Renal cortex interstitium (tissue), 15 donors: ENCODE measurements at places on chromosomes 7 and 10. TPM values are rescaled to one million over a fixed set of nuclear protein-coding genes. Genes with fewer than 3 reads are reported as not detected.

C7orf33 gene
- not detected for polyA plus RNA-seq

STEAP1B gene
- 1.1 TPM for polyA plus RNA-seq

CPA2 gene
- polyA plus RNA-seq = 0.28 TPM

MKRN1 gene
- 116 TPM for polyA plus RNA-seq

AP5Z1 gene
- 14.9 TPM for polyA plus RNA-seq

ABCB4 gene
- 3.3 TPM for polyA plus RNA-seq

H2BK1 gene
- polyA plus RNA-seq = not detected

- no peak for DNase-seq
Observed at GRCh38 chr10:78286186-78286585, 252.5 kb downstream of the RPS24 start.

- DNase-seq = no peak
Observed at GRCh38 chr7:73366127-73366526, 38.2 kb downstream of the FKBP6 start.

DNA sequence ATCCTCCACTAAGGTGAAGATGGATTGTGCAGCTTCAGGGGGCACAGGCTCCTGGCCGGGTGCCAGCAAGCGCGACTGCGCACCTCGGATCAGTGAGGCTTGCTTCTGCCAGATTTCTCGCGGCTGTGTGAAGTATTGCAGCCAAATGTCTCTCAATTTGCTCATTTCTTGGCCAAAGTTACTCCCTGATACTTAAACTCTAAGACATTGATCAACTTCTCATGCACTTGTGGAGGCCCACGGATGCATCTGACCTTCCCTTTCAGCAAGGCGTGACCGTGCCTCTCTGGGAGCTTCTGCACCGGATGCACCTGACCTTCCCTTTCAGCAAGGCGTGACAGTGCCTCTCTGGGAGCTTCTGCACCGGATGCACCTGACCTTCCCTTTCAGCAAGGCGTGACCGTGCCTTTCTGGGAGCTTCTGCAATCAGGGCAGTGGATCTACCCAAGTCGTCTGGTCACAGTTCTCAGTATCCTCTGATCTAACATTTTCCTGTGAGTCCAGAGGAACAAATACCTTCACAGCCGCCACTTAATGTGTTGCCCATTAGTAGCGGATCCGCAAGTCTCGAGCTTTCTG, 248.3 kb downstream of the ADARB2 start:
- no peak for DNase-seq

DNA sequence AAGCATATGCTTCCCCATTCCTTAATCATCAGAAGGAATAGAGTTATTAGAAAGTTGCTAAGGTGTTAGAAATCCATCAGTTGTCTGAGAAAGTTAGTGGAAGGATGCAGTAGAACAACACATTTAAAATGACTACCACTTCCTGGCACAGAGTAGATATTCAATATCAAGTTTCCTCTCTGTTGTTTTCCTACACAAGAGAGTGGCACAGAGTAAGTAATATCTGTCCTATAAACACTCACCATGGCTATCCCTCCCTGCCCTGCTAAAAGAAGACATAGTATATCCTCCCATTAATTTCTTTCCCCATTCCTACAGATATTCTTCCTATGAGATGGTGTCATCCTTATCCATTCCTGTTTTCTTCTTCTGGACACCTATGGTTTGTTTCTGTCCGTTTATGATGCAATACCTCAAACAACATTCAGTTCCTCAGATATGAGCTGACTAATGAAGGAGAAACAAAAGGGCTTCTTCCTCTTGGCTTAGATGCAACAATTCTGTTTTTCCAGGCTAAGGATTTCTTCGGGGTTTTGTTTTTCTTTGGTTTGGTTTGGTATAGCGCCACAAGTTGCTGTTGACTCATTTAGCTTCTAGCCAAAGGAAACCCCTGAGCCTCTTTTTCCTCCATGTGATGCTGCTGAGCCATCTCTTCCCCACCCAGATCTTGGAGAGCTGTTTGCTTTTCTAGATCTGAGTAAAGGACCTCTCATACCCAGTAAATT, 32.9 kb upstream of the BPGM start:
- DNase-seq = no peak

DNA sequence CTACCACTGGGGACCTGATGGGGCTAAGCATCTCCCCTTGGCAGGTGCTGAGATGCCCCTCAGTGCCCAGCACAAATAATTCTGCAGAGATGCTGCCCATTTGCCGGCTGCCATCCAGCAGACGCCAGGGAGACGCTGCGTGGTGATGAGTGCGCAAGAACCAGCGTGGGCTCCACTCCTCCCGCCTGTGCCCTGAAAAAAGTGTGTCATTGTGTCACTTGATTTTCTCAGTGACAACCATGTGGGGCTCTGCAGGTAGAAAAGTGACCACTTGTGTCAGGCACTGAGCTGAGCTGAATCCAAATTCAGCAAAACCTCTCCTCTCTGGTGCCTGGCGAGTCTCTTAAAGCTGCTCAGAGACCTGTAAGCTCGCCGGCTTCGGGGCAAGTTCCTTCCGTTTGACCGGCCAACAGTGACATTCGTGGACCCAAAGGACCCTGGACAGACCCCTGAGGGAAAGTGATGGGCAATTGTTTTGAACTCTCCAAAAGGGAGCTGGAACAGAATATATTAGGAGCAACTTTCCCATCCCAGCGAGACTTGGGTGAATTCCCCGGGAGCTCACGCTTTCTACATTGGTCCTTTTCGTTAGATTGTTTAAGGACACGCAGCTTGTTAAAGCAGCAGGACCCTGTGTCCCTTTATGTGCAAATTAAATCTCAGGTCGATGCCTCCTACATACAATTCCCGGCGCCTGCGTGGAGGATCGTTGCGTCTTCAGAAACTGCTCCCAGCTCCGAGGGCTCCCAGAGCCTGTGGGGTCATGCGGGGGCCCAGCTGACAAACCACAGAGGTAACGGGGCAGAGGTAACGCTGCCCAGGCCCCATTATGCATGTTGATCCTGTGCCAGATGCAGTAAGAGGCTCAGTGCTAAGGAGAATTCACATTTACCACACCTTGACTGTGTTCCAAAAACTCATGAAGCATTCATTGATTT, 332.7 kb downstream of the ADARB2 start:
- no peak for DNase-seq

DNA sequence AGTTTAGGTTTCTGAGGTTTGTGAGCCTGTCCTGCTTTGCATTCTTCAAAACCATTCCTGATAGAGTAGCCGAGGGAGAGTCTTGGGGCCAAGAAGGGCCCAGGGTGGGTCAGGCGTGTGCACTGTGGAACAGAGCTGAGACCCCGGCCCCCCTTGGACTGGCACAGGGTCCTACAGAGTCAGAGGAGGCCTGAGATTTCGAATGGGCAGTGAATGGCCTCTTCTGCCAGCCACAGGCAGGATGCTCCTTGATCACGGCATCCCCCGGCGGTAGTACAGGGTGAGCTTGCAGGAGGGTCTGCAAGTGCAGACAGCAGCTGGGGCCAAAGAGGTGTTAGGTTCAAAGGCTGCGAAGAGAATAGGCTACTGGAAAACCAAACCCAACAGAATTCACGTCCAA, 4.6 kb downstream of the TRIM56 start:
- no peak for DNase-seq

DNA sequence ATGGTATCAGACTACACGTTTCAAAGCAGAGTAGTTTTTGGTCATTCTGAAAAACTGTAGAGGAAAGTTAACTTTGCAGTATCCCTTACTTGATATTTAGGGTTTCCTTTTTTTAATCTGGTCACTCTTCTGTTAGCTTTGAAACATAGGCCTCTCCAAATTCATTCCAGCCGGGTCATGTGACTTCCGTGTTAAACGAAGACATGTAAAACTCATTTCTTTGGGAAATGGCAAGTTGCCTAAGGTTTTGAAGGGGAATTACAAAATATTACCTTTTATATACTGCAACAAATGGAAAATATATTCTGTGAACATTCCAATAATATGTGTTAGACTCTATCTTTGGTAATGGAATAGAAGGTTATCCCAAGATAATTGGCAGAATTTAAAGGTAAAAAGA, 9.5 kb downstream of the TES start:
- DNase-seq = no peak

DNA sequence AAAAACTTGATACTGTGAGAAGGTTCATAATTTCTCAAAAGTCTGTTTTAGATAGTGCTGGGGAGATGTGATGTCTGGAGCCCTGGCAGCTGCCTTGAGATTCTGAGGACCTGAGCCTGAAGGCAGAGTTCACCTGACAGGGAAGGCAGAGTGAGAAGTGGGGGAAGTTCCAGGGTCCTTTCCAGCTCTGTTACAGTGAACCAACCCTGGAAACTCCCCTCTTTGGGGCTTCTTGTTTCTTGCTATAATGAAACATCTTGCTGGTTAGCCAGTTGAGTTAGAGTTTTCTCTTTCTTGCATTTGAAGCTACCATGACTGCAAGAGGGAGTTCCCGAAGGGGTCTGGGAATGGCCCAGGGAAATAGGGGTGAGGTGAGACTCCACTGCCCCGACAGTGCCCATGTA, 158.9 kb upstream of the TNRC18 start:
- DNase-seq = no peak

GRCh38 chr10:121900443-121901174, 27.2 kb downstream of the ATE1 start:
- peak; percentile 79 for DNase-seq

GRCh38 chr7:2048006-2048405, 184.7 kb downstream of the MAD1L1 start:
- DNase-seq = no peak

GRCh38 chr7:110940756-110941155, 150.2 kb upstream of the LRRN3 start:
- no peak for DNase-seq

DNA sequence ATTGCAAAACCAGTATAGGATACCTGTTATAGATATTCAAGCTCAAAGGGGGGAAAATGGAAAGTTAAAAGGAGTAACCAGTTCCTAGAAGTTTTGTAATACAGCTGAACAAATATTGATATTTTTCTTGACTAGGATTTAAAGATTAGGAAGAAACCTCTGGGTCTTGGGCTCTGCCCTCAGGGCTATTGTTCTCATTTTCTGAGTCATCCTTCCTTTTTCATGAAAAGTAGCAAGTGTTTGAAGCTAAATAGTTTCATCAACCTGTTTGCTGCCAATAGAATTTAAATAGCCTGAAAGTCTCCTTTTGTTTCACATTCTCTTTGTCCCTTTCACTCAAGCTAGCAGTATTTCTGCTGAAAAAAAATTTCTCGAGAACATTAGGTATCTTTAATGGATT, 1061.1 kb upstream of the GHITM start:
- no peak for DNase-seq

DNA sequence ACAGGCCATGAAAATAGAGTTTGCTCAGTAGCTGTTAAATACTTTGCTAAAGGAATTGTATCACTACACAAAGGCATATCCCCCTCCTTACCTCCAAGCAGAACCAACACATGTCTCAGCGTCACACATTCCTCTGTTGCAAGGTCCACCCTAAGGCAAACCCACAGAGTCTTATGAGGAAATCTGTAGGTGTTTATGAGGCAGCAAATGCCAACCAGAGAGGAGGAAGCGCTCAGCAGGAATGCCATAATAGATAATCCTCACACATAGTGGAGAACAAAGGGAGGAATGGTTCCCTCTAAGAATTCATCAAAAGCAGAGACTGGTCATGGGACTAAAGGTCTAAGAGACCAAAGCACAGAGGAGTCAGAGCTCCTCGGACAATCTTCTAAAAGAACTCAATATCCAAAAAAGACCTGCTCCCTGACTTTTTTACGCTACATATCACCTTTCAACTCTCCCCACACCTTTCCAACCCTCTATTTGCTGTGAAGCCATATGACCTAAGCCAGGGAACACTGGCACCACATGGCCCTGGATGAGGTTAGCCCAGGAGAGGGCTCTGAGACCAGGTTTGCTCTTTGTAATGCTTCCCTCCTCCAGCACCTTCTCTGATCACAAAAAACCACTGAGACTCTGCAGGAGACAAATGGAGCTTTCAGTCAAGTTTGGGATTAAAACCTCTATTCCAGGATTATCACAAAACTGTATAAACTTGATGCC, 7.3 kb downstream of the SLC25A13 start:
- DNase-seq = no peak

DNA sequence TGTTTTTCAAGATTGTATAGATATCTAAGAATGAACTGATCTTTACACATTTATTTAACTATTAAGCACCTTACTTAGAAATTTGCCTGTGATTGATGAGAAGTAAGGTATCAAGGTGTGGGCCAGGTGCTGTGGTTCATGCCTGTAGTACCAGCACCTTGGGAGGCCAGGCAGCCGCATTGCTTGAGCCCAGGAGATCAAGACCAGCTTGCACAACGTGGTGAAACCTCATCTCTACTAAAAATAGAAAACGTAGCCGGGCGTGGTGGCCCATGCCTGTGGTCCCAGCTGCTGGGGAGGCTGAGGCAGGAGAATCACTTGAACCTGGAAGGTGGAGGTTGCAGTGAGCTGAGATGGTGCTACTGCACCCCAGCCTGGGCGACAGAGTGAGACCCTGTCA, 33.7 kb downstream of the NME8 start:
- DNase-seq = no peak

DNA sequence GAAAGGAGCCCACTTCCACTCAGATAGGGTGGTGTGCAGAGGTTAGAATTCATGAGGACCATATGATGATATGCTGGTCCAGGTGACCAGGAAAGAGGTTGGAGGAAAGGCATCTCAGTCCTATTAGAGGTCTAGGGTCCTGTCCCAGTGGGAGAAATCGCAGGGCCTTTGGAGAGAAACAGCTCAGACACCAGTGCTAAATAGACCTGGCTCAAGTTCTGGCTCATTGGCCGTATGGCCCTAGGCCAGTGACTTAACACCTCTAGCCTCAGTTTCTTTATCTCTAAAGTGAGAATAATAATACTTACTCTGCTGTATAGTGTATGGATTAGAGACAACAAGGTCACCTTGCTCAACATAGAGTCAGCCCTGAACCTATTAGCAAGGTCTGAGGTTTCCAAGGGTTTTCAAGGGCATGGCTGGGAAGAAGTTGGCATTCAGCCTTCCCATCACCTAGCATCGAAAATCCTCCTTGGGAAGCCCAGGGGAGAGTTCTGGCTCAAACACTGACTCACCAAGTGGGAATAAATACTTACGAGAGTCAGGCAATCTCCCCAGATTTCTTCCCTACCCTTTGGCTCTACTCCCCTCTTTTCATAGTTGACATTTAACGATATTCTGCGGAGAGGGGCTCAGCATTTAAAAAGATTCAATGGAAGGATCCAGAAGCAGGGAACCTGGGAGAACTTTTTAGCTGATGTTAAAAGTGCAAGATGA, 473.1 kb upstream of the PODXL start:
- DNase-seq = no peak

GRCh38 chr7:18565337-18565736, 69.8 kb downstream of the HDAC9 start:
- no peak for DNase-seq

DNA sequence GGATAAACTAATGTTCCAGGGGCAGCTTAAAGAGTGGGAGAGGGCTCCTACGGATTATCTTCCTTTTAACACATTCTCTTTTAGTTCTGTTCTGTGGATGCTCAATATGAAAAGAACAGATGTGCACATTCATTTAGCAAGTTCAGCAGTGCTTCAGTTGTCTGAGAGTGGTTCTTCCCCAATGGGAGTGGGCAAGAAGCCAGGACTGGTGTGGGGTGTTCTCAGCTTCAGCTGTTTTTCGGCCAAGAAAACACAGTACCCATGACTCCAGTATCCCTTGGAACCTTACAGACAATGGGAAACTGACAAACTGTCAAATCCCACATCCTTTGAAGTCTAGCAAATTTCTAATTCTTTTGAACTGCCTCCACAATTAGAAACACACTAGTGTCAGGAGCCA, 71.5 kb upstream of the LRRC17 start:
- DNase-seq = no peak
